ENCODE measurements at places on chromosomes 5 and 9.

GRCh38 chr9:129093602-129094386, 12.9 kb downstream of the DOLPP1 start:
- no peak for DNase-seq

- DNase-seq, result no peak
Observed at GRCh38 chr5:138629392-138629791, 54.2 kb upstream of the HSPA9 start.

GRCh38 chr5:103360475-103360874, 101.9 kb downstream of the MACIR start:
- DNase-seq, result no peak

DNA sequence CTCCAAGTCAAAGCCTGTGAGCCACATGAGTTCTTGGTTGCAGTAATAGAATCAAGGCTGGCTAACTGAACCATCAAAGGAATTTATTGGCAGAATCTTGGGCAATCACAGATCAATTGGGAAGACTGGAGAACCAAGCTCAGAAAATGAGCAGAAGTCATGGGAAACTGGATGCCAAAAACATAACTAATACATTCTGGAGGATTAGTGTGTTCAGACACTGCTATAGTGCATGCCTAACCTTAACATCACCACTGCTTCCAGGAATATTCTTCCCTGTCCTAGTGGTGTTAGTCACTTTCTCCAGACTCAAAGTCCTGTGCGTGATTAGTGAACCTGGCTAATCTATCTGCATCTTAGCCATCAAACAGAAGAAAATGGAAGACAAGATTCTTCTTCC, 843.7 kb downstream of the EFNA5 start:
- DNase-seq, result no peak

GRCh38 chr9:34553511-34554021, 30.8 kb upstream of the ENHO start:
- DNase-seq, result no peak

- DNase-seq, result no peak
Observed at GRCh38 chr5:61951295-61951694, 354.7 kb upstream of the KIF2A start.

DNA sequence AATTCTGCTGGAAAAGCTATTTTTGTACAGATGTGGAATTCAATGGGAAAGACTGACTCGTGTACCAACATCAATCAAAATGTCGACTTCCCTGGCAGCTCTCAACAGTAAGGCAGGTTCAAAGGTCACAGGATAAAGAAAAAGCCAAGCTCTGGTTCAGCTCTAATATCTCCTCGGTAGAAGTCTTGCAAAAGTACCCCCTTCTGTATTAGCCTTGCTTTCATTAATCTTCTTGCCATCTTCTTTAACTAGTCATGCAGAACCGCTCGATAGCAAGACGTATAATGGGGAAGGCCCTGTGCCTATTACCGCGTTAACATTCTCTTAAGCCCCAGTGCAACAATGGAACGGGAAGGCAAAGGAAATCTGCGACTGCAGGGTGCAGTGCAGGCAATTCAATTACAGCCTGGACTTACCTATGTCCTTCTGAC, 201.2 kb downstream of the GAPVD1 start:
- no peak for DNase-seq

GRCh38 chr5:44860267-44860666, 51.5 kb downstream of the MRPS30 start:
- DNase-seq, result no peak
